Tongue (tissue), 3 donors: ENCODE measurements at places on chromosomes 1 and 21. TPM values are rescaled to one million over a fixed set of nuclear protein-coding genes. Genes with fewer than 3 reads are reported as not detected.

The TBX15 gene
- total RNA-seq = 88.8 TPM

The ANKRD65 gene
- 13.4 TPM for total RNA-seq

DNA sequence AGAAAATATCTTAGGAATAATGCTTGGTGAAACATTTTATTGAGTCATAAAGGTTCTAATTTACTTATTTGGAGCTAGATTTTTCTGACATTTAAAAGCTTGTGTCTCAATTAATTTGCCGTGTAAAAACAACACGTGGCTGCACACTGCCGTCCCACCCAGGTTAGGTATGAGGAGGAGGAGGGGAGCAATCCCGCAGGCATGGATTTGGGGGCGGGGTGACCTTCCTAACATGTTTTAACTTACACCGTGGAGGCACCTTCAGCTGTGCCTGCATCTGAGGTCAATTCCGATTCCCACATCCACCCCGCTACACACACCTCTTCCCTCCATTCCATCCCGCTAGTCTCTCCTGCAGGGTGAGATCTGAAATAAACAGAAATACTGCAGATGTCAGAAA, 28.5 kb upstream of the UMODL1 start:
- DNase-seq = no peak

The PEX11B gene
- total RNA-seq = 24.6 TPM

DNA sequence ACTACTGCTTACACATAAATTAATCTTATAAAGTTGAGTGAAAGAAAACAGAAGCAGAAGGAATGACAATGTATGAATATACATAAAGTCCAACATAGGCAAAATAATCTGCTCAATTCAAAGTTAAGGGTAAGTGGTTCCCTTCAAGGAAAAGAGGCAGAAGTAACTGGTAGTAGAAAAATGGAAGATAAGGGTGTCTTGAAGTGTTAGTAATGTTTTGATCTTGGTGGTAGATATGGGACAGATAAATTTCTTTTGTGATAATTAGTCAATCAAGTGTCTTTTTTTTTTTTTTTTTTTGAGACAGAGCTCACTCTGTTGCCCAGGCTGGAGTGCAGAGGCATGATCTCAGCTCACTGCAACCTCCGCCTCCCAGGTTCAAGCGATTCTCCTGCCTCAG, 12.7 kb downstream of the USP48 start:
- no peak for DNase-seq

The ABCA4 gene
- total RNA-seq = 2.2 TPM

The USH2A gene
- total RNA-seq = 0.10 TPM

The PODN gene
- 17.1 TPM for total RNA-seq

The LRRC71 gene
- not detected for total RNA-seq

The EXO1 gene
- total RNA-seq = 3.2 TPM

DNA sequence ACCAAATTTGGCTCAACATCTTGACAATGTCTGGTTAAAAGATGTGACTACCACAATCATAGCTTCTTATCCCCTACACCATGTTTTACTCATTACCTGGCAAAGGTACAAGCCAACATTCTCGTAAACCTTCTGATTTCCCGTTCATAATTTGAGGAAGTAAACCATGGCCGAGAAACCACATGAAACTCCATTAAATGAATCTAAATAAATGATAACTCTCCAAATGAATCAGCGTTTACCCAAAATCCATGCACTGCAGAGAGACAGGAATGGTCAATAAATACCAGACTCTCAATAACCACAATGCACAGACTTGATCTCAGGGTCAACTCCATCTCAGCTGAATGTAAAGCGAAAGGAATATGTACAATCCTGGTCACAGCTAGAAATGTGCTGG, 125.2 kb downstream of the TYW3 start:
- DNase-seq = peak; percentile 54

DNA sequence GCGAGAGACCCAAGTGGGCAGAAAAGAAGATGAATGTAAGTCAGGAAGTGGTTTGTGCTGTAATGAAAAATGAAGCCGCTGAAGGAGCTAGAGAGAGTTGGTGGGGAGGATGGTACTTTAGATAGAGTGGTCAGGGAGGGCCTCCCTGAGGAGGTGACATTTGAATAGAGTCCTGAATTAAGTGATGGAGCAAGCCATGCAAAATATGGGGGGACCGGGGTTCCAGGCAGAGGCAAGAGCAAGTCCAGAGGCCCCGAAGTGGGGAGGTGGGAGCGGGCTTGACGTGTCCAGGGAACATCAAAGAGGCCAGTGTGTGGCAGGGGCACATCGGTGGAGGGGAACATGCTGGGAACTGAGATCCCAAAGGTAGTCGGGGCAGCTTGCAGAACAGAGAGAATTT, 43.1 kb downstream of the OPRD1 start:
- no peak for DNase-seq

- peak; percentile 61 for DNase-seq
These were observed 575.9 kb downstream of the USP25 start for GRCh38 chr21:16305686-16306085.

GRCh38 chr1:221356693-221357092, 385.2 kb downstream of the DUSP10 start:
- no peak for DNase-seq

DNA sequence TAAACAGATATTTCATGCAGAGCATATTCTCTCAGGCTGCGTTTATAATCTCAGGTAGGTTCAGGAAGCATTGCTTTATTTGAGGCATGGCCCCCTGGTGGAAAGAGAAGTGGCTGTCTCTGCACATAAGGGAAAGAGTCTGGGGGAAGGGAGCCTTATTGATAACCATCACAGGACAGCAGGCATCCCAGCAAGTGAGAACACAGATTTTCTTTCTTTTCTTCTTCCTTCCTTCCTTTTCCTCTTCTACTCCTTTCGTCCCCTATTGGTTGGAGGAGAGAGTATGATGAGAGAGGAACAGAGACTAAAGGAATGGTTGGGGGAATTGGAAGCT, 21.9 kb downstream of the TSNAX start:
- no peak for DNase-seq

GRCh38 chr1:245327360-245327759, 172.6 kb downstream of the KIF26B start:
- peak; percentile 57 for DNase-seq

The CYP4A22 gene
- not detected for total RNA-seq

- no peak for DNase-seq
These were observed 7.2 kb downstream of the C1orf35 start for GRCh38 chr1:228095938-228096337.

DNA sequence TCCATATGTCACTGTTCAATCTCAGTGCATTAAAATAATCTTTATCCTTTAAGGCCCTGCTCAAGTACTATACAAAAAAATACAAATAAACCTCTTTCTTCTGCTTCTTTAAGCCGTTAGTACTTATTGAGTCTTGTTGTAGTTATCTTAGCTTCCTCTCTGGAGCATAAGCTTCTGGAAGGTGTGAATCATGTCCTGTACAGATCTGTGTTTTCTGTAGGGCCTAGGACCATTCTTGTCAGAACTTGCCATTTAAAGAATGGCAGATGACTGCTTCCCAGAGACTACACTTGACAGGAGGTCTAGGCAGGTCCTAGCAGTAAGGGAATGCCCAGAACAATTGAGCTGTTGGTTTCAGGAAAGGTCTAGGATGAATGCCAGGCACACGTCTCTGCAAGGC, 12.9 kb downstream of the NEK7 start:
- no peak for DNase-seq

DNA sequence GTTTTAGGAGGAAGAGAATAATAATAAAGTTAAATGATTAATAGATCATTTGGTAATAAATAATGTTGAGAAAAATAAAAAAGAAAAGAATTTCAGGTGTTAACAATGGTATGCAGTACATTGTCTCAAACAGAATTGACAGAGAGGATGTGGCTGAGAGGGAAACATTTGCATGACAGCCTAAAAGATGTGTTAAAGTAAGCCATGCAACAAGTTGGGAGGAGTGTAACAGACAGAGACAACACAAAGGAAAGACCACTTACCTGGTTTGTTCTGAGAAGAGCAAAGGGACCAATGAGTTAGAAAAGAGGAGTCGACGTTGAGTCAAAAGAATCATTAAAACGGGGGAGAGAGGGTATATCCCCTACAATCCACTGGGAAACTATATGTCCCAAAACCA, 814.0 kb downstream of the KCNT2 start:
- DNase-seq = no peak

- DNase-seq = no peak
These were observed 91.0 kb upstream of the FMN2 start for GRCh38 chr1:240000634-240001033.
